ENCODE measurements at places on chromosomes 13 and 19. TPM values are rescaled to one million over a fixed set of nuclear protein-coding genes. Genes with fewer than 3 reads are reported as not detected.

- no peak for DNase-seq
Observed at GRCh38 chr19:16897856-16898161, 9.0 kb downstream of the F2RL3 start.

DNA sequence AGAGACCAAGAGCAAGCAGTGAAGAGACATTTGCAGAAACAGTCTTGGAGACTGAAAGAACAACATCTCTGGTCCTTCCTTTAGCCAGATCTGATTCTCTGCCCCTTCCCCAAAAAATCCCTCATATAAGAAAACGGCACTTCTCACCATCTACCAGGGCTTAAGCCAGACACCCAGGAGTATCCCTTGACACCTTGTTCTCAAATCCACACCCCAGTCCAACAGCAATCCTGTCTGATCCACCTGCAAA lies 1.7 kb upstream of the PLEKHG2 start:
- DNase-seq: no peak

GRCh38 chr19:30004403-30004802 lies 62.4 kb downstream of the URI1 start:
- DNase-seq: no peak

- no peak for DNase-seq
Observed at GRCh38 chr13:109738298-109738746, 48.1 kb downstream of the IRS2 start.

GRCh38 chr13:91166714-91167511 lies 180.6 kb upstream of the MIR17HG start:
- DNase-seq: no peak

GRCh38 chr19:41893899-41894298 lies 10.9 kb downstream of the ARHGEF1 start:
- DNase-seq: no peak

Gene B3GNT3
- total RNA-seq: 0.32 TPM

Gene ACER1
- total RNA-seq: not detected

Gene FUT6
- not detected for total RNA-seq
